ENCODE measurements at places on chromosomes 4 and X.

DNA sequence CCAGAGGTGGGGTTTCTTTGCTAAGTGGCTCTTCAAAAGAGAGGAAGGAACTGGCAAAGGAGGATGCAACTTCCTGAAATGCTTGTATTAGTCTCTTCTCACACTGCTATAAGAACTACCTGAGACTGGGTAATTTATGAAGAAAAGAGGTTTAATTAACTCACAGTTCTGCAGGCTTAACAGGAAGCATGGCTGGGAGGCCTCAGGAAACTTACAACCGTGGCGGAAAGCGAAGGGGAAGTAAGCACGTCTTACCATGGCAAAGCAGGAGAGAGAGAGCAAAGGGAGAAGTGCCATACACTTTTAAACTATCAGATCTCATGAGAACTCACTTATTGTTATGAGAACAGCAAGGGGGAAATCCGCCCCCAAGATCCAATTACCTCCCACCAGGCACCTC lies 505.7 kb downstream of the ZNF674 start:
- DNase-seq = no peak

DNA sequence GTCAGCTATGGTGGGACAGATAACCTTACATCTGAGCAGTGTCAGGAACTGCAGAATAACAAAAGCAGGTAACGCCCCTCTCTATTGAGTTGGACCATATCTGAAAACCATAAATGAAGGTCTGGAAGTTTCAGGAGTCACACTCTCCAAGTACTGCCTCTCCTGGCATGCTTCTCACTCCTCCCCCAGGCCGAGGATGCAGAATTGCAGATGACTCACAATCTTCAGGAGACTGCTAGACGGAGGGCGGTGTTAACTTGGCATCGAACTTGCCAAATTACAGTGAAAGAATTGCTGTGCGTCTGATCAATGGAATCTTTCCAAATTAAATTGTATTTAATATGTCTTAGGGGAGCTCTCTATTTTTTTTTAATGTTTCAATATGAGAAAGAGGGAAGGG lies 67.1 kb upstream of the TRIM2 start:
- no peak for DNase-seq

DNA sequence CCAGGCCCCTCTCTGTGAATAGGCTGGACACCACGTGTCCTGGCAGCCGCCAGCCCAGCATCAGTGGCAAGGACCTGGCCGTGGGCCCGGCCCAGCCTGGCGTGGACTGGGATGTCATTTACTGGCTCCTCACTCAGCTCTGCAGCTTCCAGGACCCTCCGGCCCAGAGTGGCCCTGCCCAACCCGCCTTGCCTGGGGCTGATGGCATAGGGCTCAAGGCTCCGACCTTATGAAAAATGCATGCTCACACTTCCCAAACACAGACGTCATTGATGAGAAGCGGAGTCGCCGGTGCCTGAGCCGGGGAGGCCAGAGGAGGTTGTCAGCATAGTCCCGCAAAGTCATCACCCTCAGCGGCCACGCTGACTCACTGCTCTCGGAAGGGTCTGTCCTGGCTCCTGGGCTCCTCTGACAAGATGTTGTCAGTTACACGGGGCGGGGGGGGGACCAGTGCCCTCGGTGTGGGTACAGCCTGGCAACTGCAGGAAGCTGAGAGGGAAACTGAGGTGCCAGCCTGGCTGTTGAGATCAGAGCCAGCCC lies 14.3 kb downstream of the CFAP99 start:
- DNase-seq = no peak

GRCh38 chr4:109238746-109239145 lies 63.7 kb downstream of the COL25A1 start:
- DNase-seq = no peak

GRCh38 chr4:76764251-76764650 lies 133.7 kb downstream of the SOWAHB start:
- DNase-seq = peak; percentile 45

GRCh38 chr4:105206214-105206613 lies 59.5 kb downstream of the TET2 start:
- DNase-seq = no peak

DNA sequence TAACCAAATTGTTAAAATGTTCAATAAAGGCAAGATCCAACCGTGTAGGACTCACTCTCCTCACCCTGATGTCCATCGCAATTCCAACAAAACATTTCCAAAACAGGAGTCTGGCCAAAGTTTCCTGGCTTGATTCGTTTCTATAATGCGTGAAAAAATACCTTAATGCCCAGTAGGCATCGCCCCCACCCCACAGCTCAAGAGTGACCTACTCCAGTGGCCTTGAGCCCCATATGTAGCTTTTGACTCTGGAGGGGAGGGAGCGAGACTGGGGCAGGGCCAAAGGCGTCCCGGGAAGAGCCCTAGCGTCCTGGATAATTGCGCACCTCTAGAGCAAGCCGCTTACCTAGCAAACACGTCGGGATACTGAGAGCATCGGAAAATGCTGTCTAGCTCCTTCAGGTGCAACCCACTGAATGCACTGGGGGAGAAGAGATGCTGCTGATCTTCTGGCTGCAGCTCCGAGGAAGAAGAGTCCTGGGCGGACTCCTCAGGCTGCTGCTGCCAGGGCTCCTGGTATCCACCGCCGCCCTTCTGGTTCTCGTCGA lies 55.6 kb upstream of the NKAP start:
- DNase-seq = no peak

DNA sequence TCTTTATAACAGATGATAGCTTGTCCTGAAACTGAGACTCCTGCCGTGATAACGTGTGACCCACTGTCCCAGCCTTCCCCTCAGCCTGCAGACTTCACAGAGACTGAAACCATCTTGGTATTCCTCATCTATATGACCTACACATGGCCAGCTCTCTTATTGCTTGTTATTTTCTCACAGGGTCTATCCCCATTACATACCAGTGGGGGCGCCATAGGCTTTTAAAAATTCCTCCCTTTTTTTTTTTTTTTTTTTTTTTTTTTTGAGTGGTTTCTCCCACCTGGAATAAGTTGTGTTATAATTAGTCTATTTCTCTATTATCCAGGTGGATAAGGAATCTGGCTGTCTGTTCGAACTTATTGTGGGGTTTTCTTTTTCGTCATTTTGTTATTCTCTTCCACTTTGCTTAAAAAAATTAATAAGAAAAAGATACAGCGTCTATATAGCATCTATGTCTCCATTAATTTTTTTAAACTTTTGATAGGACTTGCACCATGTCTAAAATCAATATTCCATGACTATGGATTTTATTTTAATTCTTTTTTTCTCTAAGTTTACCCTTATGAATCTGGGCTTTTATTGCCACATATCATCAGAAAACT lies 47.2 kb downstream of the GYG2 start:
- no peak for DNase-seq

DNA sequence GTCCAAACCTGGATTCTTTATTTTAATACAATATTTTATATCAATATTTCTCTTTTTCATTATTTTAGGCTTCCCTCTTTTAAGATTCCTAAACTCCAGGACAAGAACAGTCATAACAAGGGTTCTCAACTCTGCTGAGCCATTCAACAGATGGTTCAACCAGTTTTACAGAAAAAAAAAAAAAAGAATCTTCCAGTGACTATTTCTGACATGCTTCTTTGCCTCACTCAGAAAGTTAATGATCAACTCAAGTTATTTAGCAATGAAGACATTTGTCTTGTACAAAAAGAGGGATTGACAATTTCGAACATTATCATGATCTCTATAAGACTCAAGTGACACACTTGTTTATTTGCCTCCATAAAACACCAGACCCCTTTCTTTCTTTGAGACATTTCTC lies 282.6 kb upstream of the GRID2 start:
- no peak for DNase-seq

GRCh38 chr4:86685401-86685800 lies 91.3 kb downstream of the PTPN13 start:
- DNase-seq = no peak

GRCh38 chrX:63702556-63702955 lies 82.5 kb downstream of the ARHGEF9 start:
- no peak for DNase-seq

DNA sequence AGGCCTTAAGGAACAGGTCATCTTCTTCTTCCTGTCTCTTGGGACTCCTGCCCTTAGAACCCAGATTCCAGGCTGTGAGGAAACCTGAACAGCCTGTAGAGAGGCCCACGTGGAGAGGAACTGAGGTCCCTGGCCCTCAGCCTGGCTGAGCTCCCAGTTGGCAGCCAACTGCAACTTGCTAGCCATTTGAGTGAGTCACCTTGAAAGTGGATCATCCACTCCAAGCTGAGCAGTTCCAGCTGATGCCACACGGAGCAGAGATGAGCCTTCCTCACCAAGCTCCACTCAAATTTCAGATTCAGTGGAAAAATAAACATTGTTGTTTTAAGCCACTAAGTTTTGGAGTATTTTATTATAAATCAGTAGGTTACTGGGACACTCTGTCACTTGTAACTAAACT lies 392.5 kb downstream of the BCOR start:
- DNase-seq = peak; percentile 53

DNA sequence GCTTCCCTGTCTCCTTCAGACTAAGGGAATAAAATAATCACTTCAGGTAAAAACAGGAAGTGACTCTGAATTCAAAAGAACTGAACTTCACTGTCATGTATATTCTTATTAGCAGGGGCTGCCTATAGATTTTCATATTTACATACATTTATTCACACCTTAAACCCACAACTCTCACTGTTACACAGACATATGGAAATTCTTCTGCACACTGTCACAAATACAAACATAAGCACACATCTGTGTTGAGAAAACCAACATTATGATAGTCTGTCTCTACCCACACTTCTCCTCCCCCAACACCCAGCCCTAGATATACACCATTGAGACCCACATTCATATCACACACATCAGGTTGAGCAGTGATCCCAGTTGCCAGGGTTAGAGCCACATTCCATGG lies 5.7 kb upstream of the FGF16 start:
- DNase-seq = no peak

DNA sequence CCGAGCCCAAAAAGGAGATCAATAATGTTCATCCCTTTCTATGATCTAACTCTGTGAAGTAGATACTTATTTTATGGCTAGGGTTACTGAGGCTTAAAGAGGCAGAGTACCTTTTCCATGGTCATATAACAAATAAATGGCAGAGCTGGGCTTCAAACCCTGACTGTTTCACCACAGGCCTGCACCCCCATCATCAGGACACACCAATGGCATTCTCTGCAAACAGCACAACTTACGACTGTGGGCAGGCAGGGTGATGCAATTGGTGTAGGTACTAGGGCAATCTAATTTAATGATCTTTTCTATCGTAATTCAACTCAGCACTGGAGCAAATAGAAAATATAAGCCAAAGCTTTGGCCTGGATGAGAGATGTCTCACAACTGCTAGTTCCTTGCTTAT lies 118.8 kb upstream of the CBR4 start:
- no peak for DNase-seq

- DNase-seq = no peak
Observed at GRCh38 chr4:40099010-40099409, 42.4 kb downstream of the N4BP2 start.

- no peak for DNase-seq
Observed at GRCh38 chrX:153801669-153802068, 7.2 kb downstream of the SSR4 start.

DNA sequence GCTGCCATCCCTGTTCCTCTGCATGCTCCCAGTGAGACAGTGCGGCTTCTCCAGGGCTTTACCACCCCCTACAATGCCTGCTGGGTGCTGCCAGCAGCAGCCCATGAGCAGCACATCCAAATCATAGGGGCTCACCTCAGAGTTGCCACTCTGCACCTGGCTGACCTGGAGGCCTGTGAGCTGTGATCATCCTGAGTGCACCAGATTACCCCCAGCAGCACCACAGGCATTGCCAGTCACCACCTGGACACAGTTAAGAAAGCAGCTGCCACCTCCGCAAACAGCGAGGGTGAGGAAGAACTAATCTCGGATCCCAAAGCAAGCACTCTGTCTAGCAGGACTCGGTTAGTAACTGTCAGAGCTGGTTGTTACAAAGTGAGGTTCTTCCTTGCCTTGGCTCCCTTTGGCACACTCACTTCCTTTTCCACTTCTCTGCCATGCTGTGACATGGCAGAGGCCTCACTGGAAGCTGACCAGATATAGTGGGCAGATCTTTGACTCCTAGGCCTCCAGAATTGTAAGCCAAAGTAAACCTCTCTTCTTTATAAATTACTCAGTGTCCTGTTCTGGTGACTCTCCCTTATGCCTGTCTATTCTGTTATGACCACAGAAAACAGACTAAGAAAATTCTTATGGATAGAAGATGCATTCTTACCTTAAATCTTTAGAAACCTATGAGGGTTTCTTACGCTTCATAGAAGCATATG lies 25.2 kb downstream of the LRIT3 start:
- DNase-seq = no peak

GRCh38 chr4:20618731-20619130 lies 81.5 kb upstream of the PACRGL start:
- no peak for DNase-seq

GRCh38 chrX:32572644-32573043 lies 638.7 kb downstream of the DMD start:
- DNase-seq = no peak

GRCh38 chr4:11467931-11468330 lies 39.2 kb upstream of the HS3ST1 start:
- no peak for DNase-seq

- no peak for DNase-seq
Observed at GRCh38 chr4:173091362-173091761, 77.2 kb upstream of the GALNT7 start.

- DNase-seq = no peak
Observed at GRCh38 chrX:1853916-1854315, 239.1 kb downstream of the ASMT start.

- DNase-seq = no peak
Observed at GRCh38 chrX:40064055-40064597, 33.6 kb downstream of the BCOR start.

DNA sequence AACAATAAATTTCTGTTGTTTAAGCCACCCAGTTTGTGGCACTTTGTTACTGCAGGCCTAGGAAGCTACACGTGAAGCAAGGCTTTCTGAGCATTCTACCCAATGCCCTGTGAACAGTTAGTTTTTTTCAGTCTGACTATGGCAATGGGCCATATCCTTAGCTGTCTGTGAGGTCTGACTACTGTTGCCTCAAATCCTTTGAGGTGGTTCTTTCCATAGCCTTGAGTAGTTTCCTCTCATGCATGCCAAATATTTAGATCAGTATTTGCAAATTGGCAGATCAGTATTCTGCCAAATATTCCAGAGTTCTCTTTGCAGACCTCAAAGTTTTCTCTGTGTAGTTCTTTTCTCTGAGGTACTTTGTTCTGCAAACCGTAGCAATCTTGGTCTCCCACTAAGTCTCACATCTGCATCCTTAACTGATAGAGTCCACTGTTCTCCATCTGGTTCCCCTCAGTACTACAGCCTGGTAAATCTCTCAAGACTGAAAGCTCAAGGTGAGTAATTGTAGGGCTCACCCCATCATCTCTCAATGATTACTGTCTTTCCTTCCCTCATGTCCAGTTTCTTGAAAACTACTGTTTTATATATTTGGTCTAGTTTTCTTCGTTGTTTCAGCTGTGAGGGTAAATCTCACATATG lies 984.9 kb upstream of the INTU start:
- no peak for DNase-seq

DNA sequence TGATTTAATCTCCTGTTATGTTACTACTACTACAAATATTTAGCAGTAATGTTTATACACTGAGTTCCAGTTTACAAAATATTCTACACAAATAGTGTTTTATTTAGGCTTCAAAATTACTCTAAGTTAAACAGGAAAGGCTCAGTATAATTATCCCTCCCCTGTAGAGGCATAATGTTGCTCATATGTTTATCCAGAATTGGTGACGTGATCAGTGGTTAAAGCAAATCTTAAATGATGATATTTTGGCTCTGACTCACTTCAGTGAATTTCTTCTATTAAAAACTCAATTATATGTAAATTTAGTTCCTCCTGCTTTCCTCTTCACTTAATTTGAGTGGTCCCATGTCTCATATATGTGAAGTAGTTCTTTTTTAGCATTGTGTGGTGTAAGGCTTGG lies 438.5 kb downstream of the ADGRL3 start:
- no peak for DNase-seq
